ENCODE measurements at places on chromosomes 2 and 18.

DNA sequence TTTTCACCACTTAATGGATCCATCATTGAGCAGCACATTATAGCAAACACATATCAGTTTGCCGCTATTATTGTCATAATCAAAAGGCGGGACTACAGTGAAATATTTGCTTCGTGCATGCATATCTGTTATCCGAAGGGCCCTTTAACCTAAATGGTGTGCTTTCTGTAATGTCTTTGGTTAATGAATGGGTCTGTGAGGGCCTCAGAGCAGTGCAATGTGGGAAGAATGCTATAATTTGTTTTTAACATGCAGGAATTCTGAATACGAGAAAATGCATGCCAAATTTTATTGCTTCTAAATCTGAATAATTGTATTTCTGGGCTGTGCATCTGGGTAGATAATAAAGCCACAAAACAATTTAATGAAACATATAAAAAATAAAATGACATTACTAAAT lies 32.8 kb upstream of the CELF4 start:
- DNase-seq: no peak

DNA sequence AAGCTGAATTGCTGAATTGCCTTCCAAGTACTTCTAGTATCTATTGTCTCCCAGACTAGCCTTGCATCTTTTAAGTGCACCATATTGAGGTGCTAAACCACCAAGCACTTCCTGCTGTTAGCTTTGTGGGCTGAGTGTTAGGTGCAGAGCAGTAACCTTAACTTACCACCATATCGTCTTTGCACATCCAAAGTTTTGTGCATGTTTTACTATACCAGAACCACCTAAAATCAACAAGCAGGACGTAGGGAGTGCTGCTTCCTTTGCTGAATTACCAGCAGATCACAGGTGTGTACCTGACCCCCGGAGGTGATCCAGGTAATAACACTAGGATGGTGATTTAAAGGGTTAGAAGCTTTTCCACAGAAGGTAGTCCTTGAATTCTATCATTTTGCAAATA lies 359.9 kb upstream of the HNRNPA3 start:
- DNase-seq: no peak

GRCh38 chr2:48318116-48318515 lies 211.8 kb upstream of the STON1 start:
- no peak for DNase-seq

DNA sequence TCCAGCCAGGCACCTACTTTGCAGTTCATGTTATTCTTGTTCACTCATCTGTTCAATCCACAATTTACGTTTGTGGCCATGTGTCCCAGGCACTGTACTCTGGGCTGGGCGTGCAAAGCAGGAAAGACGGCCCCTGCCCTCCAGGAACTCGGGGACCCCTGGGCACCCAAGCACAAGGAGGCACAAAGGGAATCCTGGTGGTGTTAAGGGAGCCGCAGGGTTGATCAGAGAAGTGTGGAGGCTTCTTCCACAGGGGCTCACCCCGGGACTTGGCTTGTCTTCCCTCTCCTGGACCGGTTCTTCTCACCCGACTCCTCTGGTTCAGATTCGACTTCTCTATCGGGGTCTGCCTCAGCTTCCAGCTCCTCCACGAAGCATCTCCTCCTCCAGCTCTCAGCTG lies 230.5 kb downstream of the BCL2 start:
- DNase-seq: no peak

DNA sequence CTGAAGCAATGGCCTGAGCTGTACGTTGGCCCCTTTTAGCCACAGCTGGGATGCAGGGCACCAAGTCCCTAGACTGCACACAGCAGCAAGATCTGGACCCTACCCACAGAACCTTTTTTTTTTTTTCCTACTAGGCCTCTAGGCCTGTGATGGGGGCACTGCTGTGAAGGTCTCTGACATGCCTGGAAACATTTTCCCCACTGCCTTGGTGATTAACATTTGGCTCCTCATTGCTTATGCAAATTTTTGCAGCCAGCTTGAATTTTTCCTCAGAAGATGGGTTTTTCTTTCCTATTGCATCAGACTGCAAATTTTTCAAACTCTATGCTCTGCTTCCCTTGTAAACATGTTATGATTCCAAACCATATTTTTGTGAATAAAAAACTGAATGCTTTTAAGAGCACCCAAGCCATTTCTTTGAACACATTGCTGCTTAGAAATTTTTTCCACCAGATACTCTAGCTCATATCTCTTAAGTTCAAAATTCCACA lies 33.5 kb downstream of the PDE1A start:
- no peak for DNase-seq

- no peak for DNase-seq
These were observed 218.5 kb downstream of the LDLRAD4 start for GRCh38 chr18:13437034-13437433.

DNA sequence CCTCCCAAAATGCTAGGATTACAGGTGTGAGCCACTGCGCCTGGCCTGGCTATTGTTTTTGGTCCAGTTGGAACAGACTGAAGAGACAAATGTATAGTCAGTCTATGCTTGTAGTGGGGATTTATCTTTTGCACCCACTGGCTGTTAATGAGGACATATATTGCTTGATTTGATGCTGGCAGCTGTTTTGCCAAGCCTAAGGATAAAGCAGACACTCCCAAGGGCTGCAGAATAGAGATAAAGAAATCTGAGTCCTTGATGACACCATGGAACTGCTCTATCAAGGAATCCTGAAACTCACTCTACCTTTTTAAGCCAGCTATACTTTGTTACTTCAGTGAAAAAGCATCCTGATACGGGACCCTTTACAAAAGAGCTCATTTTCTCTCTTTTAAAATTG lies 43.1 kb upstream of the ENOSF1 start:
- DNase-seq: no peak

GRCh38 chr2:145546091-145546490 lies 1026.2 kb upstream of the ZEB2 start:
- DNase-seq: peak; percentile 63

- peak; percentile 65 for DNase-seq
These were observed 821 bp upstream of the EML6 start for GRCh38 chr2:54722641-54723040.

GRCh38 chr2:221488136-221488807 lies 83.8 kb downstream of the EPHA4 start:
- DNase-seq: no peak

GRCh38 chr2:73830871-73831401 lies 2.2 kb downstream of the STAMBP start:
- DNase-seq: peak; percentile 97

- DNase-seq: no peak
These were observed 34.8 kb downstream of the ABHD3 start for GRCh38 chr18:21669736-21670285.

- DNase-seq: peak; percentile 74
These were observed 19.2 kb downstream of the POU3F3 start for GRCh38 chr2:104872866-104873688.

DNA sequence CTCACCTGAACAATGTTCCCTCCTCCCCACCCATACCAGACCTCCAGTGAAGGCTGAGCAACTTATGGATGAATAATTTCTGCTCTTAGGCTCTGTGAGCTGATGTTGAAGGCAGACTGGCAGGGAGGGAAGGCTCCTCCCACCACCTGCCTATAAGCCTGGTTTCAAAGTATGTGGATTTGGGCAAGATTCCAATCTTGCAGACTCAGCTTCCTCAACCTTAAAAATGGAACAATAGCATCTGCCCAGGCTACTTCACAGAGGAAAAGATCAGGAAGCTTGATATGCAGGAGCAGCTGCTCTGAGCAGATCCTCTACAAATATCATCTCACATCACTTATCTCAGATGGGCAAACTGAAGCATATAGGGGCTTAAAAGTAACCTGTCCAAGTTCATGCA lies 112.2 kb downstream of the ZFP36L2 start:
- DNase-seq: peak; percentile 45

- DNase-seq: peak; percentile 63
These were observed 19.0 kb downstream of the TPGS2 start for GRCh38 chr18:36809590-36810381.

- DNase-seq: peak; percentile 97
These were observed 42.8 kb downstream of the CCDC102B start for GRCh38 chr18:68840554-68841263.

Measured in iris pigment epithelial cell (primary cell).